ENCODE measurements at places on chromosomes 7 and 10.

DNA sequence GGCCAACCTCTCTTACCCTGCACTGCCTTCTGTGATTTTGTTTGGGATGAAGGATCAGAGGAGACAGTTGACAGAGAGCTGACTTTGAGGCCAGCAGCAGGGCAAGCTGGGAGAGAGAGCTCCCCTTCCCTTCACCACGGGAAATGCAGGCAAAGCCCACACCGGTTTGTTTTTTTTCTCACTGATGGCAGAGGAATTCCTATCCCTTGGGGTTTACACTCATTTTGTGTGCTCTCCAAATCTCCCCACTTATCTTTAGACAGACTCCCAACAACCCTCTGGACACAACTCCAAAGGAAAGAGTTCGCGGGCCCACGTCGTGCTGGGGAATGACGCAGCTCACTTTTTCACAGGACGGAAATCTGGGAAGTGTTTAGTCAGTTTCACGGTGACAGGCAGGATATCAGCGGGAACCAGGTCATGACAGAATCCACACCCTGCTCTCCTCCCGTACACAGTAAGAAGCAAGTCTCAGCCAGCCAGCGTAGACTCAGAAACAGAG lies 68.3 kb upstream of the FAM171A1 start:
- no peak for DNase-seq

DNA sequence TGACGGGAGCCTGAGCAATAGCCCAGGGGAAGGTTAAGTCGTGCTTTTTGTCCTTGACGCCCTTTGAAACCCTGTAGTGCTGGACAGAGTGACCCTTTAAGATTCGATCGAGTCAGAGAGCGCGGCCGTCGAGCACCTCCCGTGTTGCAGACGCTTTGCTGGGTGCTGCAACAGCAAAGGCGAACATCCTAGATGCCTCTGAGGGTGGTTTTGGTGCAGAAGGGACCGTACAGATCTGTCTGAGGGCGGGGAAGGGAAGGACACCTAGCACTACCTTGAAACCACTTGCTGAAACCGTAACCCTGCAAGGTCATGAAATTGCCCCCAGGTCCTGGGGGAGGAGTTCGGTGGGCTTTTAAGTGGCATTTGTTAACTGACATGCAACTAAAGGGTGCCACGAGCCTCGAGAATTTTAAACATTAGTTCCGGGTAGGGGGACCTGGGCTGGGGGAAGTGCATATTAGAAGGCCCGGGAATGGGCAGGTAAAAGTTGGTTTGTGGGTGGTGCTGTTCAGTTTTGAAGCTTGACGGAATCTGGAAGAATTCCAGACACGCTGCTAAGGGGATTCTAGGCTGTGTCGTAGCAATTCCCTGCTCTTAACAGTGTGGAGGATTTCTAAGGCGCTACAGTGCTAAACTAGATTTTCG lies 786 bp downstream of the ATP5F1C start:
- no peak for DNase-seq

- no peak for DNase-seq
These were observed 190.8 kb downstream of the GFRA1 start for GRCh38 chr10:116082206-116082605.

DNA sequence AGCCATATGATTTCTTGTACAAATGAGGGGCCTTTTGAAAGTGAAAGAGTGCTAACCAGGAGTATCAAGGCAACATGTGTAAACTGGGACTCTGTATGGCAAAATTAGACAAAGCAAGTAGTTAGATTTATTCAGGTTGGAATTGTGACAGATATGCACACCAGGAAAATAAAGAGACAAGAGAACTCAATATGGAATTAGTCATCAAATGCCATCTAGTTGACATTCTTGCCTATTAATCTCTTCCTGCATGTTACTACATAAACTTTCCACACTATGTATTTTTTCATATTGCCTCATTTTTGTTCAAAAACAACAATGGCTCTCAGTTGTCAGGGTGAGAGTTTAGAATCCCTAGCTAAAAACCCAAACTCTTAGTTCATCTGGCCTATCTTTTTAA lies 799.0 kb downstream of the NRG3 start:
- no peak for DNase-seq

DNA sequence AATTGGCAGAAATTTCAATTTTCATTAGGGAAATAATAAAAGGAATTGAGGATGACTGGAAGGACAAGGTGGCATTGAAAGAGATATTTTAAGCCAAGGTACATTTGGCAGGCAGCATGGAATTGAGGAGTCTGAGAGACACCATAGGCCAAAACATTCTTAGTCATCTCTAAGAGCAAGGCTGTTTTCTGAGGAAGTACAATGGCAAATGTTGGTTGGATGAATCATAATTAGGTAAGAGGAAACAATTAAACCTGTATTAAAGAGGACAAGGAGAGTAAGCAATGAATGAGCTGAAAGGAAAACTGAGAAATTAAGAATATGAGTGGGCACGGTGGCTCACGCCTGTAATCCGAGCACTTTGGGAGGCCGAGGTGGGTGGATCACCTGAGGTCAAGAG lies 86.3 kb downstream of the MRPL32 start:
- DNase-seq = no peak

- DNase-seq = no peak
These were observed 45.6 kb downstream of the PDIA4 start for GRCh38 chr7:148982654-148983199.

GRCh38 chr7:139902436-139903102 lies 73.5 kb downstream of the TBXAS1 start:
- DNase-seq = no peak

DNA sequence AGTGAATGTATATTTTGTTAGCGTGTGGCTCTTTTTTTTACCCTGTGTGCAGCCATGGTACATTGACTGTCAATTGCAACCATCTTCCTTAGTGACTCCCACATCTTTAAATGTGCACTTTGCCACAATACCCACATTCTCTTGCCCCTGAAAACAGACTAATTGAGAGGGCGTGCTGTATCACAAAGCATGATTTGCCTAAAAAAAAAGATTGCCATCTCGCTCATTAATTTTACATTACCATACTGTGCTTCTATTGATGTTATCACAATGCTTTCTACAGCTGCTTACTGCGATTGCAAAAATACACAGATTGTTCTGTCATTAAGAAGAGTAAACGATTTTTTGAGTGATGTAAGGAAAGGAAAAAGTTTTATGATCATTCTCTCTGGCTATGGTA lies 613.1 kb upstream of the NRP1 start:
- DNase-seq = no peak

Measured in activated T-helper 9 cell treated with anti-CD3 and anti-CD28 coated beads, Interleukin-2, amount 50 U/mL, for 16 hours (primary cell).